ENCODE measurements at places on chromosomes 5 and 9.

DNA sequence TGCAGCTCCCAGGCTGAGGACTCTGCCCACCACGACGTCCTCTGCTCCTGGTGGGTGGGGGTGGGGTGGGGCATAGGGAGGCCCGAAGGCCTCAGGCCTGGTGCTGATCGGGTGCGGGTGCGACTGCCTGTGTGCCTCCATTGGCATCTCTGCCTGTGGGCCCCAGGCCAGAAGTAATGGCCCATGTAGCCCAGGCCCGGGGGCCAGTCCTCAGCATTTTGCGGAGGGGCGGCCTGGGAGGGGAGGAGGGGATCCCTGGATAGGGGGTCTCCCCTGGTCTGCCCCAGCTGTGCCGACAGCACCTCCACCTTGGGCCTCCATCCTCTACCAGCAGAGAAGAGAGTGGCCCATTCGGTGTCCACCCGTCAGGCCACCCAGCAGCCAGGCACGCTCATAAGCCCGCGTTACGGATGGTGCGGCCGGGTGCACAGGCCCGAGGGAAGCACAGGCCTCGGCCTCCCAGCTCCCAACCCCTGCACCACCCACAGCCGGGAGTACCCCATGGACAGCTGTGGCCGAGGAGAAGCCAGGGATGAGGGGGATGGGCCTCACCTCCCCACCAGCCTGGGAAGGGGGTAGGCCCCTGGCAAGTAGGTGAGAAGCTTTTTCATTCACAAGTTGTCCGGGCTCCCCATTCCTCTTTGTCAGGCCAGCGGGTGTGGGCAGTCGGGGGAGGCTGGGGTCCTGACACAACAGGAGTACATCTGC is 1.8 kb upstream of the NOTCH1 start:
- no peak for DNase-seq

DNA sequence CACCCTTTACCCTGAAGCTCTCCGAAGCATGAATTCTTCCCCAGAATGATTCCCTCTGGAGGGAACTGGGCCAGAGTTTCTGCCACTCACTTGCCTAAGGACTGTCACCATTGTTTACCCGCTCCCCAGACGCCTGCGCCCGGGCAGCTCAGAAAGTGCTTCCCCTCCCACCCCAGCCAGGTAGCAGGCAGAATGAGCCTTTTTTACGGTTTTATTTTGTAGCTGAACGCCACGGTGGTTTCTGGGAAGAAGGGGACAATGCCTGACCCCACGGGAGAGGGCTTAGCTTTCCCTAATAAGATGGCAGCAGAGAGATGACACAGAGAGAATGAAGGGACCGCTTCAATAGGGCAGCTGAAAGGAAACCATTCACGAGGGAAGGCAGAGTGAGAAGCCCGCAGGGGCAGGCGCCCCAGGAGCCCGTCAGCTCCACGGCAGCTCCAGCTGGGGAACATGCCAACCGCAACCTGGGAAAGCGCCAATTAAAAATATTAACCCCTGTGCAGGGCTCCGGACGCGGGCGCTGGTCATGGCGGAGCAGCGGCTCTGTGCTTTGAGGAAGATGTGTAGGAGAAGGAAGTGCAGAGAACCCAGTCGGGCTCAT is 20.4 kb upstream of the NTNG2 start:
- no peak for DNase-seq

DNA sequence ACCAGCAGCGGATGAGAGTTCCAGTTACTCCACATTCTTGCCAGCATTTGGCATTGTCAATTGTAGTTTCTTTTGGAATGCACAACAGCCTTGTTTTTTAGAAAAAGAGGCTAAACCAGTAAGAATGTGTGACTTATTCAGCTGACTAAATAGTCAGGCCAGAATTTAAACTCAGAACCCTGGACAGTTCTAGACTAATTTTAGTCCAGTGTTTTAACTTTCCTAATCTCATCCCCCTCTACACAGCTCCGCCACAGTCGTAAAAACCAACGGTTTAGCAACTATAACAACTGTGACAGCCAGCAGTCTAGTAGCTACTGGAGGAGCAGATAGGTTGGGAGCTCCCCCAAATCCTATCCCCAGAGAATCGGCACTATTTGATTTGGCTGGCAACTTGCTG is 103.7 kb downstream of the FOXD1 start:
- DNase-seq: no peak

- DNase-seq: no peak
Measured at GRCh38 chr5:130975847-130976246, 189.2 kb downstream of the HINT1 start.

DNA sequence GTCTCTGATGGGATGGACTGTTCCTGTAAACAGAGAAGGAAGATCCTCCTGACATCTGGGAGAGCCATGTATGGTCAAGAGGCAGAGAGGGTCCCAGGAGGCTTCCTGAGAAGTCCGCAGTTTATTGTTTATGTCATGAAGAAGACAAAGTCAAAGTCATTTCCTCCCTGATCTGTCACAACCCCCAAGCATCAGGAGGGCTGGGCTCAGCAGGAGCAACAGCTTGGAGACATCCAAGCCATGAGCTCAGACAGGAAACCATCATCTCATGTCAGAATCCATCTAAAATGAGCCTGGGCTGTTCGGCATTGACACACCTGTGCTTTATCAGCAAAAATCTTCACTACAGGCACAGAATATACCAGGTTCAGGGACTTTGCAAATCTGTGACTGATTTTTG is 325.0 kb upstream of the MSX2 start:
- no peak for DNase-seq

DNA sequence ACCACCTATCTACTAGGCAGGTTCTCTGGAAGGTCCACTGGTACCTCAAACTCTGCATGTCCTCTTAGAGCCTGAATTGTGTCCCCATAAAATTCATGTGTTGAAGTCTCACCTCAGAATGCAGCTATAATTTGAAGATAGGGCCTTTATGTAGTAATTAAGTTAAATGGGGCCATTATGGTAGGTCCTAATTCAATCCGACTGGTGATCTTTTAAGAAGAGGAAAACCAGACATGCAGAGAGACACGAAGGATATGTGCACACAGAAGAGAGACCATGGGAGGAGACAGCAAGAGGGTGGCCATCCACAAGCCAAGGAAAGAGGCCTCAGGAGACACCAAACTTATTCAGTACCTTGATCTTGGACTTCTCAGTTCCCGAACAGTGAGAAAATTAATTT is 345.4 kb downstream of the ENC1 start:
- no peak for DNase-seq

- no peak for DNase-seq
Measured at GRCh38 chr5:39605588-39606575, 181.1 kb upstream of the DAB2 start.

DNA sequence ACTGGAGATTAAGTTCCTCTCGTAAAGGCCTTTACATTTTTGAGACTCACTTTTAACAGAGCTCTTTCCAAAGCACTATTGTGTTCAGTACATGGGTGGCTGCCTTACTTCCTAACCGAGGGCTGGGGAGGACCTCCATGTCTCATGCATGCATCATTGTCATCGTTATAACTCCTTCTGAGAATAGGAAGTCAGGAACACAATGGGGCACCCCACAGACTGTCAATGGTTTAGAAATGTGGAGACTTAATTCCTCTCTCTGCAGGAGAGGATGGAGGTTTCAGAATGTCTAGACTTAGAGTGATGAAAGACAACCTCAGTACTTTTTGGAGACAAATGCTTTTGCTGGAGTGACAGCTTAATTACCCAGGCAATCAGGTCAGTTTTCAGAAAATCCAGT is 83.9 kb downstream of the PRLR start:
- DNase-seq: no peak

DNA sequence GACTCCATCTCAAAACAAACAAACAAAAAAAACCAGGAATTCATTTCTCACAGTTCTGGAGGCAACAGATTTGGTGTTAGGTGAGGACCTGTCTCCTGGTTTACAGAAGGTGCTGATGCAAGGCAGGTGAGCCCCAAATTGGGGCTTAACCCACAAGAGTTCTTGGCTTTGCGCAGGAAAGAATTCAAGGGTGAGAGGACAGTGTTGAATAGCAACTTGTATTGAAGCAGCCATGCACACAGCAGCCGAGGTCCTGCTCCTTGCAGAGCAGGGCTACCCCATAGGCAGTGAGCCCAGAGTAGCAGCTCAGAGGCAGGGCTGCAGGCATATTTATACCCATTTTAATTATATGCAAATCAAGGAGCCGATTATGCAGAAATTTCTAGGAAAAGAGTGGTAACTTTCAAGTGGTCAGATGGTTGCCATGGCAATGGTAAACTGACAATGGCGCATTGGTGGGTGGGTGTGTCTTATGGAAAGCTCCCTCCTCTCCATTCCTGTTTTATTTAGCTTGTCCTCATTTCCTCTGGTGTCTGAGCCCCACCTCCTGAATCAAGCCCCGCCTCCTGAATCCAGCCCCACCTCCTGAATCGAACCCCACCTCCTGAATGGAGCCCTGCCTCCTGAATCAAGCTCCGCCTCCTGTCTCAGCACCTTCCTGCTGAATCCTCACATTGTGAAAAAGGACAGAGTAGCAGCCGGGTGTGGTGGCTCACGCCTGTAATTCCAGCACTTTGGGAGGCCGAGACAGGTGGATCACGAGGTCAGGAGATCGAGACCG is 34.5 kb upstream of the COL5A1 start:
- DNase-seq: no peak

DNA sequence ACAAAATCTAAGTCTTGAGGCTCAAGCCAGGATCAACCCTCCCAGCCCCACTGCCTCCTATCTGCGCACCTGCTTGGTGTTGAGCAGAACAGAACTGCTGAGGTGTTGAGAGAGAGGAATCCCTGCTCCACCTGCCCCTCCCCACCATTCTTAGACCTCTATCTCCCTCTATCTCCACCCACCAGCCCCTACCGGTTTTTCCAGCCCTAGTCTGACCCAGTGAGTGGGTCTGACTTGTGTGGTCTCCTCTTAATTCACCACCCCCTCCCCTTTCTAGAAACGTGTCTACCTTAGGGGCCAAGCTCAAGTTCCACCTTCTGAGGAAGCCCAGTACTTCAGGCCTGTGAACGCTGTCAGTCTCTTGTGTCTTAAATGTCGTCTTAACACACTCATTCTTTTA is 93.7 kb downstream of the ARHGAP26 start:
- no peak for DNase-seq

DNA sequence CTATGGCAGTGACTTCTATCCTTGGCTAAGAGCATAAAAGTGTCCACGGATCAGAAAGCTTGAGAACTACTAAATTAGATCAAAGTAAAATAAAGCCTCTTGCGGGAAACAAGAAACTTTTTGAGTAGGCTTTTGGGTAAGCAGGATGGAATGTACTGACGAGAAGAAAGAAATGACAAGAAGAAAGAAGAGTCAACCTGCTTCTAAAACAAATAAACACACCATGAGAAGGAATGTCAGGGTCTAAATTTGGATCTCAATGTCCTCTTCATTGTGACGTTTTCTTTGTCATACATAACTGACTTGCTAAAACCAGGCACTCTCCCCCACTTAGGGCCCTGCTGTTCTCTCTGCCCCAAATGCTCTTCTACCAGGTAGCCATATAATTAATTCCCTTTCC is 290.1 kb upstream of the PTGER4 start:
- no peak for DNase-seq

DNA sequence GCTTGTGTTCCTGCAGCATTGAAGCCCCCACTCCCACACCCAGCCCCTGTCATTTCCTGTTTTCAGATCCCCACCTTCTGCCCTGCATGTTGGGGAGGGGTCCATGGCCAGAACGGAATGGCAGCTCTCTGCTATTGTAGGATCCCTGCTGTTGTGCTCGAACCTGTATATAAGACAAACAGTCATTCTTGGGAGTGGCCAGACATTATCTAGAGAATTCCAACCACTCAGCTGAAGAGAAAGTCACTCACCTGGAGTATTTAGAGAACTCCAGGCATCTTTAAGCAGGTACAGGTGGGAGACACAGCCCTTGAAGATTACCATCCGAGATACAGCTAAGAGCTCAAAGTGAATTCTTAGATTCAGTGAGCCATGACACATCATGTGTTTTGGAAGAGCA is 96.1 kb downstream of the C9orf152 start:
- no peak for DNase-seq

DNA sequence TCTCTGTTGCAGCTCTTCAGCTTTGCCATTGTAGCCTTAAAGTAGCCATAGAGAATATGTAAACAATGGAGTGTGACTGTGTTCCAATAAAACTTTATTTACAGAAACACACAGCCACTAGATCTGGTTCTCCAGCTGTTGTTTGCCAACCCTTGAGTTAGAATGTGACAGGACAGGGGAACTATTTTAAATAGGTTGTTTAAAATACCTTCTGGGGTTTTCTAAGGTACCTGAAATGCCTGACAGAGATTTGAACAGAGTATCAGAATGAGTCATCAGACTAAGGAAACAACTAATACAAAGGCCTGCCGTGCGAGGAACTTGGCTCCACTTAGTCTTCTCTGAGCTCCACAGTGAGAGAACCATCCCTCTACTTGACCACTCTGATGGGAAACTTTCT is 85.4 kb downstream of the HSD17B4 start:
- no peak for DNase-seq

DNA sequence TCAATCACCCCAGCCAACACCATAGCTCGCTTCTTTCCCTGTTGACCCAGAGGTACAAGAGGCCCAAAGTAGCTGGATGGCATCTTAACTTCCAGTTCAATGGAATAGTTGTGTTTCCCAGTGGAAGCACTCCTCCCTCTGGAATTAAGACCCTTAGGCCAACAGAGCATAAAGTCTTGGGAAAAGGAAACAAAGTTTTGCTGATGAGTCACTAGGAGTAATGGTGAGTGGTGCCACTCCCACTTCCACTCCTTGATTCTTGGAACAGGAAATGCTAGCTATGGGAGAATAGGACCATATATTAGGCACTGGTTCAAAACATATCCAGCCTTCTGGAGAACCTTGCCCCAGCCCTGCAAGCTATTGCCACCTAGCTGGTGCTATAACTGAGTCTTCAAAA is 44.7 kb upstream of the LMX1B start:
- DNase-seq: peak; percentile 26
